ENCODE measurements at places on chromosomes 2 and 18.

DNA sequence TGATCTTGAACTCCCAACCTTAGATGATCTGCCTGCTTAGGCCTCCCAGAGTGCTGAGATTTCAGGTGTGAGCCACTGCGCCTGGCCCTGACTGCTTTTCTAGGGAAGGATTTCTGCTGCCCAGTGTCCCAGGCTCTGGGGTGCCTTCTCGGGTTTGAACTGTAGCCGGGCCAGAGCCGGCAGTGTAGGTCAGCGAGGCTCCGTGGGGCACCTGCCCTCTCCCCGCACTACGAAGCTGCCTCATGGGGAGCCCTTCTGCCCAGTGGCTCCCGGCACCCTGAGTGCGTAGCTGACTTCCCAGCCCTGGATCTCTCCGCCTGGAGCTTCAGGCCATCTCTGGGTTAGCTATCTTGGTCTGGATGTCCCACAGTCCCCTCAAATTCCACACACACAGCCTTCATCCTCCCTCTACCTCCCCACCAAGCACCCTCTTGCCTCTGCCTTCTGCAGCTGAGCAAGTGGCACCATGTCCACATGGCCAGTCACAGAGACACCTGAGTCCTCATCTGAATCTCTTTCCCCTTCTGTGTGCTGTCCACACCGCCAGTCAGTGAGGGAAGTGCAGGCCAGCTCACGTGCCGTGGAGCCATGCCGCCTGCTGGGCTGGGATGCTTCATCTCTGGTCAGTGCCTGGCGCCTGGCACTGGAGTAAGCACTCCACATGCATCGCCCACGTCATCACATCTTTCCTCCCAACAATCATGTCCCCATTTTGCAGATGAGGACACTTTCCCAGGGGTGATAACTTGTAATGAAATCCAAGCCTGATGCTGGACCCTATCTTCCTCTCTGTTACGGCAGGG, 69.2 kb downstream of the EDAR start:
- no peak for DNase-seq

DNA sequence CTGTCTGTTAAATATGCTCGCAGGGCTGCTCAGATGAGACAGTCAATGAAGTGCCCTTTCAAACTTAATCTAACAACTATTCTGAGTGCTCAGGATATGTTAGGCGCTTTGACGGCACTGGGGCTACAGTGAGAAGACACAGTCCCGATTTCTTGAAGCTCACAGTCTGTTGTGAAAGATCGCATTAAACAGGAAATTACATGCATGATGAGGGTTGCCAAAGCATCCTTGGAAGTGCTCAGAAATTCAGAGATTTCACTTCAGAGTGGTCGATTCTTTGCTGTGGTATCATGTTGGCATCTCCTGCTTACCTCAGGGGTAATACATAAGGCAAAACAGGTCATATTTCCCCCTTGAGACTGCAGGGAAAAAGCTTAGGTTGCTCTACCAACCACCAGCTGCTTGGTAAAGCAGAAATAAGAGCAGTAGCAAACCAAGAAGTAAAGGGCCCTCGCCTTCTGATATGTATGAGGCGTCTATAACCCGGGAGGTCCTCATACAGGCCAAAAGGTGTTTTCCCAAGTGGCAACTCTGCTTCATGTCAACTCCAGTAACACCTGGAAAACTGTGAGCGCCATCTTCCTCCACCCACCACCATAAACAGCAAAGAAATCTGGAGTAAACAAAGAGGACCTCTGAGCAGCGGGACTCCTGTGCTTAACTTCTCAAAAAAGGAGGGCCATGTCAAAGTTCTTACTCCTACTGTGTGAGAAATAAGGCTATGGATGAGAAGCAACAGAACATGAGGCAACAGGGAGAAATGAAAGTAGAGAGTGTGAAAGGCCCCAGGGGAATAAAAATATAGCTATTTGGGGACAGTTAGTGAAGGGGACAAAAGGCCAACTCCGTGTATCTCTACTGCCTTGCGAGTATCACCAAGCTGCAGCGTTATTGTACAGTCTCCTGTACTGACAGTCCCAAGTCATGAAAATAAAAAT, 79.3 kb downstream of the CLHC1 start:
- DNase-seq = no peak

GRCh38 chr2:19355014-19355405, 3.4 kb downstream of the OSR1 start:
- no peak for DNase-seq

- no peak for DNase-seq
Observed at GRCh38 chr18:25305584-25305983, 46.4 kb downstream of the ZNF521 start.

DNA sequence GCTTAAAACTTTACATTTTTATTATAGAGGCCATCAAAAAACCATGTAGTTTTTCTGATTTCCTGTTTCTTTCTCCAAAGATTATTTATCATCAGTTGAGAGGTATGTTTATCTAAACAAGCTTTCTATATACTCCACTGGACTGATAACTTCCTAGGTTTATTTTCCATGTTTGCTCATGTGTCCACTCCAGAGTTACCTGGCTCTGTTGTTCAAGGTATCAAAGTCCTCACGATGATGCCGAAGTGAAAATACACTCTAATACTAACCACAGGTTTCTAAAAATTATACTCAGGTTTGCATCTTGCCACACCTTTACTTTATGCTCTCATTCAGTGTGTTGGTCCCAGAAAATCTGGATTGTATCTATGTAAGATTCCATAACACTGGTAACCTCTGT, 287.9 kb upstream of the GULP1 start:
- no peak for DNase-seq

- peak; percentile 20 for DNase-seq
Observed at GRCh38 chr2:42569116-42569711, 782 bp downstream of the MTA3 start.

DNA sequence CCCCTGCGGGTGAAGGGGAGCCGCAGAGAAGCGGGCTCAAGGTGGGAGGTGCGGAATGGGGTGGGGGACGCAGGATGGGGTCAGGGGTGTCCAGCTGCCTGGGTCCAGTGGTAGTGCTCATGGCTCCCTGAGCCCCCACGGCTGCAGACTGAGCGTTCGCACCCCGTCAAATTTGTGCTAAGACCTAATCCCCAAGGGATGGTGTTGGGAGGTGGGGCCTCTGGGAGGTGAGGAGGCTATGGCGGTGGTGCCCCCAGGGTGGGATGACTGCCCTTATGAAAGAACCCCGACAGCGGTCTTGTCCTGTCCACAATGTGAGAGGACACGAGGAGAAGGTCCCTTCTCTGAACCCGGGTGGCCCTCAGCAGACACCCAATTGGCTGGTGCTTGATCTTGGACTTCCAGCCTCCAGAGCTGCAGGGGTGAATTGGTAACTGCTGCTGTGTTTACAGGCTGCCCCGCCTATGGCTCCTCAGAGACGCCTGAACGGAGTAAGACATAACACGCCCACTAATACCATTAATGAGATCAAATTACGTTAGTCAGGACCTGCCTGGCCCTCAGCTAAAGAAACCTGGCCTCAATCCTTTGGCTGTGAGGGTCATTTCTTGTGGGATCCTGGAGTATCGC, 42.6 kb downstream of the PXDN start:
- DNase-seq = no peak

- no peak for DNase-seq
Observed at GRCh38 chr2:218002845-218003180, at the start of gene TNS1. Gene TNS1, minus strand, starts transcription at chr2:218002995. Its CDS starts 123 bp downstream, at chr2:218002872.

DNA sequence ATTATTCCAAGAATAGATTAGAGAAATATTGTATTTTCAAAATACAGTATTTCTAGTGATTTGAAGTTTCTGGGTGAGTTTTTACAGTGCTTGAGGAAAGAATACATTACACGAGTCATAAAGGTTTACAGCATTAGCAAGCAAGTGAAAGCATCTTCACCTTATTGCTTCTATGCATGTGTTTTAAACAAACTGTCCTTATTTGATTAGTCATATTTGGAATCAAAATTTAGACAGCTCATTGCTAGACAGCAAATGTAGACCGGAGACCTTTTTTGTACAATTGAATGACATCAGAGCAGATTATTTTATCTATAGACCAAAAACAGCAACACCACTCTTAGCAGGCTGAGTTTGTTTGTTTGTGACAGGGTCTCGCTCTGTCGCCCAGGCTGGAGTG, 69.2 kb downstream of the FAM161A start:
- no peak for DNase-seq

DNA sequence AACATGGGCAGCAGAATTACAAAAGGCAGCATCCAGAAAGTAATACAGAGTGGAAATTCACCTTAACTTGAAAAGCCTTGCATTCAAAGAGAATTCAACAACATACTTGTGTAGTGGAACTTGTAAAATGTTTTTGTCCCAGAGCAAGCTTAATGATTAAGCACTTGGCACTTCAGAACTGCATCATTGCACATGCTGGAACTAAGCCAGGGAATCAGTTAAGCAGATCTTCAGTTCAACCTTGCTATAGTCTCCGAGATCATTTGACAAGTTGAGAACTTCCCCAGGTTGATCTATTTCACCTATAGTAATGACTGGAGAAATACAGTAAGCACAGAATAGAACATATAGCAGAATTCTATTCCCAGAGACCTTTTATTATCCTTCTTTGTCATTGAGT, 1337.2 kb upstream of the NXPH2 start:
- DNase-seq = no peak

DNA sequence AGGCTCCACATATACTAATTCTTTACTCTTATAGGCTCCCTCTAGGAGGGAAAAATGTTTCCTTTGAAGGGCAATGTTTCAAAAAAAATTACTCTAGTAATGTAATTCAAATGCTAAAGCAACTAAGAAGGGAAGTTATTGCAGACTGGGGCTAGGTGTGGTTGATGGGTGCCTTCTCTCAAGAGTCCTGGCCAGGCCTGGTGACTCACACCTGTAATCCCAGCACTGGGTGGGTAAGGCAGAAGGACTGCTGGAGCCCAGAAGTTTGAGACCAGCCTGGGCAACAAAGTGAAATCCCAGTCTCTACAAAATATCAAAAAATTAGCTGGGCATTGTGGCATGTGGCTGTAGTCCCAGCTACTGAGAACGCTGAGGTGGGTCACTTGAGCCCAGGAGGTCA, 31.2 kb upstream of the CDKL4 start:
- no peak for DNase-seq

DNA sequence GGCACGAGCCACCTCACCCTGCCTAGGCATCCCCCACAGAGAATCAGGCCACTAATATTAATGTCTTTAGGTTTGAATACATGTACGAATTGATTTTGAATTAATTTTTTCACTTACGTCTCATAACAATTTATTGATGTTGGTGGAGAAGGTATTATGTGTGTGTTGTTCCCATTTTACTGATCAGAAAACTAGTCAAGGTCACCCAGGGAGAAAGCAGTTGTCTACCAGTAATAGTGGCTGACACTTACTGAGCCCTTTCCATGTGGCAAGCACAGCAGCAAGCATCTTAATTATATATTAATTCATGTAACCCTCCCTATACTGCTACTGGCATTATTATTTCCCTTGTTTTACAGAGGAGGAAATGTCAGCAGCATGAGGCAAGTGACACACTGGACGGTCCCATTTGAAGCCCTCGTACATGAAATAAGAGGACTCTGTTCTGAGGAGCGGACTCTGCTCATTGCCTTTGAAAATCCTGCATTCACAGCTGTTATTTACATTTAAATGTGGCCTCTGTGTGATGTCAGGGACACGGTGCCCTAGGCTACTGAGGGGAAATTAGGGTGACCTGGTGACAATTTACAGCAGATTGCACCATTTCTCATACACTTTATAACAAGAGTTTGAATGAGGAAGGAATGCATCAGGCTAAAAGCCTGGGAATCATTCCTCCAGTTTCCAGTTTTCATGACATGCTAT, 30.9 kb upstream of the KCNE4 start:
- no peak for DNase-seq

DNA sequence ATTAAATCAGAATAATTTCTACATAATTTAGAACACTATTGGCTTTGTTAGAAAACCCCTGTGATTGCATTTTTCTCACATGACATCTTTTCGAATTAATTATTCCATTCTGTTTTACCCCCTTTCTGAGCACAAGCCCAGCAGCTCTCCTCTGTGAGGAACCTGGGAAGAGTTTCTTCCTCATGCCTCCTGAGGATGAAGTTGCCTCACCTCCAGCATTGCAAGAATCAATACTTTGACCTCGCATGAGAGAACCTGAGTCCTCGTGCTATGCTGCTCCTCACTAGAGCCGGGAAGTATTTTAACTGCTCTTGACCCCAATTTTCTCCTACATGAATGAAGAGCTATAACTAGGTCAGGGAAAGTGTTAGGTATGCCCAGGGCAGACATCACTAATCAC, 77.1 kb upstream of the RAPH1 start:
- DNase-seq = no peak

DNA sequence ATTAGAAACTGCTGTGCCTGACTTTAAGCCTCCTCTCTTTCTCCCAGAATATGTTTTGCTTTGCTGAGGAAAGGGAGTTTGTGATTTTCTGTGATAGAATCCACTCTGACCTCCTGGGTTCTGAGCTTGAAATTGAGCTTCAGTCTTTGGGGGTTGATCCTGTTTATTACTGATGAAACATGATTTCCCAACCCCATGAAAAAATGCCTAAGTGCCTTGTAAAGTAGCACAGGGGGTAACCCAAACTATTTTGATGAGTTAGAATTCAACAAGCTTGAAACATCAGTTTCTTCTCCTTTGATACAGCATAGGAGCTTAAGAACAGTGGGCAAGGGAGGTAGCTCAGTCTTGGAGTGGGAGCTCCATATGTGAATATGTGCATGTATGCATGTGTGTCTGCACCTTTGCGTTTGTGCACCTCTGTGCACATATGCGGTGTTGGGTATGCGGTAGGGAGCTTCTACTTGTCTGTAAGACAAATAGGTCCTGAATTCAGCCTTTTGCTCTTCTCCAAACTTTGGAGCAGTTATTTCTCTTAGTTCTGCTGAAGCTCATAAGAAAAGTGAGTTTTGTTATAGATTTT, 364.6 kb downstream of the OSR1 start:
- DNase-seq = no peak

GRCh38 chr2:162257425-162257824, 14.2 kb upstream of the FAP start:
- DNase-seq = no peak

DNA sequence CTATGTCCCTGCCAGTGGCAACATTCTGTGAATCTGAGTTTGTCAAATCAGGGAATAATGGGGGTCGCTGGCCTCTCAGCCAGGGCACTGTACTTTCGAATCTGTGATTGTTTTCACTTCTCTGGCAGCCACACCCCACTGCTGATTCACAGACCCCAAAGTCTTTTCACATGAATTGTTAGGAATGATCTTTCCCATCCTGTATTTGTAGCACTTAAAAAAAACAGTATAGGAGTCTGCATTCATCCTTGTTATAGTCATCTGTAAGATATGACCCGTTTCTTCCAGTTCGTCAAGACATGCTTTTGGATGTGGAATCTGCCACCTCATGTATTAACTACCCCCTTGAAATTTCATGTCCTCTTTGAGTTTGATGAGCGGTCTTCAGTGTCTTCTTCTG, 928 bp downstream of the NAGK start:
- DNase-seq = no peak

GRCh38 chr2:16485251-16485650, 180.4 kb downstream of the CYRIA start:
- no peak for DNase-seq
